Activated CD4-positive, alpha-beta T cell treated with anti-CD3 and anti-CD28 coated beads for 24 hours (primary cell): ENCODE measurements at places on chromosomes 7 and 10.

DNA sequence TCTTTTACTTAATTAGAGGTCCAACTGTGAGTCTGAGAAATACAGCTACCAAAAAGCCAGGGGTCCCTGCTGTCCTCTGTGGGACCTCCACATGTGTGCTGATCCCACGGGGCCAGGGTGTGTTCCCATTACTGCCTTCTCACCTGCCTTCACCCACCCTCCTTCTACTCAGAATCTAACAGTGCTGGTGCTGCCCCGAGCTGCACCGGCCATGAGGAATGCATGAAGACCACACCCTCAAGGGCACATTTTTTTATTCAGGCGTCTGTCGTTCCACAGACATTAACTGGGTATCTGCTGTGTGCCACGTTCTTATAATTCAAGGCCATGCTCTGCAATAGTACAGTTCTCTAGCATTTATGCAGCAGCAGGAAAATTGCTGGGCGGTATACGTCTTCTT is 188.5 kb upstream of the PFKP start:
- no peak for DNase-seq

DNA sequence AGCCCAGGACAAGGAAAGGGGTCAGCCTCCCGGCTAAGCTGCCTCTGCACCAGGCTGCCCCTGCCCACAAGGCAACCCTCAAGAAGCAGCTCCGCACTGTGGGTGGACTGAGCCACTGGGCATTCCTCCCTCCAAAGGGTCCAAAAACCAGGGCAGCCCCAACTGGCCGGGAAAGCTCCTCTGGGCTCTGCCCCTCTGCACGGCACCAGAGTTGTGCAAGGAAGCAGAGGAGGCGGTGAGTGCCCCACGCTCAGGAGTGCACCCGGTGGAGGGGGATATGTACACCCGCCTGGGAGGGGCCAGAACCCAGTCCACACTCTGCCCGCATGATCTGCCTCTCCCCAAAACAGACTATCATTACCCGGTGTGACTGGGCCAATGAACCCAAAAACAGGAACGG is 43.8 kb downstream of the PTPRN2 start:
- DNase-seq = no peak

- no peak for DNase-seq
Observed at GRCh38 chr7:35336444-35336843, 82.5 kb upstream of the TBX20 start.

DNA sequence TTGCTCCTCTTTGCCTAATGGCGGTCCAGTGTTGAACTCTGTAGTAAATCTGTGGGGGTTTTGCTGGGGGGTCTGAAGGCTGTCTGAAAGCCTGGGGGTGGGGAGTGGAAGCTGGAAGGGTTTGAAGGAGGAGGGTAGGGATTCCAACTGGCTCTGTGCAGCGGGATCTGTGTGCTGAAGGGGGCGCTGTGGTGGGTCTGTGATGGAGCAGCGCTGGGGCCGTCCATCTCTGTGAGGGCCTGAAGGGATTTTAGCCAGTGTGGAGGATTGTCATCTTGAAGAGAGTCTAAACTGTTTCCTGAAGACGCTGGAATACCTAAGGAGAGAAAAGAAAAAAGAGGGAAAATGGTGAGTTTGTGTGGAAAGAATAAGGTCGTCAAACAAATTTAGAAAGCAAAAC is 129.2 kb downstream of the STRA8 start:
- no peak for DNase-seq

GRCh38 chr7:100022621-100023020 is 7.2 kb downstream of the ZKSCAN1 start:
- no peak for DNase-seq

- no peak for DNase-seq
Observed at GRCh38 chr7:30247541-30248401, 36.6 kb upstream of the ZNRF2 start.

DNA sequence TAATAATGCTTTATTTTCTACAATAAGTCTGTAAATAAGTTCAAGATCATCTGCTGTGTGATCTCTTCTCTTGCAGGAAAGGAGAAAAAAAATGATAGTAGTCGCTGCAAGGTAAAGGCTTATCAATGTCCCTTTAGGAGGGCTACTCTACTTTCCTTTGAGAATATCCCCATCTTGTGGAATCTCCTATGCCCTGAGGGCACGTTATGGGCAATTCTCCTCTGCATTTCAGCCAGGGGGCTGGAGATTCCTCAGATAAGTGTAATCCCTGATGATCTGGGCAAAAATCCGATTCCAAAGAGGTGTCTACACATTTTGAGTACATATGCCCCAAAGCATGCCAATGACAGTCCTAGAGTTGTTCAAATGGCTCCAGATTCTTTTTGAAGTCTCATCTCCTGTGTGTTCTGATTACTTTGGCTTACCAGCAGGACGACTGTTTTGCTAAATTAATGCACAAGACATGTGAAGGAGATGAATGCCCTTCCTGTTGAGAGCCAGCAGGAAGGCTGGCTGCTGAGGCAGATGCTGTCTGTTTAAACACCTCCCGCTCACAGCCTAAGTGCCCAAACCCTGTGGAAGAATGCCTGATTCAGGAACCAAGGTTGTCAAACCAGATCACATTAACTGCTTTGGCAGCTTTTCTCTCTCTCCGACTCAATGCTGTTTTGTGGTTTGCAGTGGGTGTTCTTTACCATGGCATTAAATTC is 171.2 kb upstream of the COL1A2 start:
- no peak for DNase-seq

DNA sequence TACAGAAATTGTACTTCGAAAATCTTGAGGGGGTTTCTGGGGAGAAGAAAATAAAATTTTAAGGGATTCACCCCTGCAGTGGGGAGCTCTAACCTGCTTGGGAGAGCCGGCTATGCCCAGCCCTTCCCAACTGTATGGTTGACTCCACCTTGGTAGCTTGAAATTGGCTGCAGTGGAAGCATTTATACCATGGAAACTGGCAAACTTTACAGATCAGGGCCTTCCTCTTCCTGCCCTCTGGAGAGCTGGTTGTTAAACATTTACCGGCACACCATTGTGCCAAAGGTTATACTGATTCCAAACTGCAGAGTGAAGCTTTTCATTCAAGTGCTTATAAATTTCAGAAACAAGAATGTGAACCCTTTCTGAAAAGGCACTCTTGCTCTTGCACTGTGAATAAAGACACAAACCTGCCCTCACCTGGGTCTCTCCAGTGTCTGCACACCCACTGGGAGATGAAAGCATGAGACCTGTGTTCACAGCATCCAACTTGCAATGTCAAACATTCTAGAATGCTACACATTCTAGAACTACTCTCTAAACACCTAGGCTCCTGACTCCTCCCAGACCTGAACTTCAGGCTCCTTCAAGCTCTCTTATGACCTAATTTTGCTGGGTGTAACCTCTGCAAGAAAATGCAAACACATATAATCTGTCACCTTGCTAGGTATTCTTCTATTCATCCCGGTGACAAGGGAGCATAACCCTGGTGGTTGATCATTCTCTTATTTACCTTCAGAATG is 44.7 kb downstream of the ABLIM1 start:
- no peak for DNase-seq

DNA sequence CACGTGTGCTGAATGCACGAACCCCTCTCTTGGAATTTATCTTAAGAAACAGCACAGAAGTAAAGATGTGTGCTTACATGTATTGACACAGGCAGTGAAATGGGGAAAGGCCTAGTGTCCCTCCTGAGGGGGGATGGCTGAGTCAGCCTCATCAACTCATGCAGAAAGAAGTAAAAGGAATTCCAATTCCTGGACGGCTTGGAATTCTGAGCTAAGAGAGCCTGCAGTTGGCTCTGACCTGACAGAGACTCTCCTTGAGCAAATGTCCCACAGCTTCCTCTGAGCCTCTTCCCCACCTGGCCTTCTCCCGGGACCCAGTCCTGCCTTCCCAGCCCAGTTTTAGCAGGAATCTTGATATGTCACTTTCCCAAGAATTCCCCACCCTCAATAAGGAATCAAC is 542.4 kb upstream of the ADARB2 start:
- DNase-seq = no peak

GRCh38 chr10:82310839-82311238 is 435.8 kb downstream of the NRG3 start:
- DNase-seq = no peak

- DNase-seq = no peak
Observed at GRCh38 chr7:150408393-150409299, 29.5 kb downstream of the ZNF775 start.

GRCh38 chr10:126519992-126520391 is 131.7 kb upstream of the ADAM12 start:
- DNase-seq = no peak

GRCh38 chr7:47128700-47129099 is 453.2 kb downstream of the TNS3 start:
- no peak for DNase-seq

DNA sequence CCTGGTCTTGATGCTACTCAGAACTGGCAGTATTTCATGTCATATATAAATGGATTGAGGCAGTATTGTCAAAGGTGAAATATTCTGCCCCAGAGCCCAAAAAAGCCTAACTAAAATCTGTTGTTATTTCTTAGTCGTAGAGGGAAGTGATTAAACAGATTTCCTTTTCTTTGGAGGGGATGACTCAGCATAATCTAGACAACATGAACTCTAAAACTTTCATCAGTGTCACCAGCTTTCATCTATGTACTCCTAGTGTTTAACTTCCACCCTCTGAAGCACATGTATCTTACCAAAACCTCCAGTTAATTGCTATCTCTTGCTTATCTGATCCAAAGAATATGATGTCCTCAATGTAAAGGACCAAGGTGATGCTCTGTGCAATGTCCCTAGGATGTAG is 97.1 kb upstream of the ARID5B start:
- no peak for DNase-seq

GRCh38 chr10:59622320-59623132 is 87.1 kb downstream of the SLC16A9 start:
- DNase-seq = no peak

GRCh38 chr10:314871-315270 is 179.6 kb downstream of the ZMYND11 start:
- no peak for DNase-seq

DNA sequence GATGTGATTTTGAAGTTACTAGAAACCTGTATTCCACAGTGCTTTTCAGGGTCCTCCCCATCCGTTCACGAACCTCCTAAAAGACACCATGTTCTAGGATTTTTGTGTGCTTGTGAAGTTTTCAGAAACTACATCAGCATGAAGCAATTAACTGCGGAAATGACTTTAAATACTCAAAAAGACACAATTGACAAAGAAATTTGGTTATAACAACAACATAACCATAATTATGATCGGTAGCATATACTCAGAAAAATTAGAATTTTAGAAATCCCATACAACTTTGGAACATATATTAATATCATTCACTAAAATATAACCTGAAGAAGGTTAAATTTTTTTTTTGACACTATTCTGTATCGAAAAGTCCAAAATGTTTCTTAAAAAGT is 43.8 kb upstream of the FAM20C start:
- no peak for DNase-seq

GRCh38 chr10:91758303-91759146 is 39.7 kb upstream of the TNKS2 start:
- no peak for DNase-seq

- DNase-seq = no peak
Observed at GRCh38 chr10:22427101-22427500, 81.8 kb downstream of the SPAG6 start.

DNA sequence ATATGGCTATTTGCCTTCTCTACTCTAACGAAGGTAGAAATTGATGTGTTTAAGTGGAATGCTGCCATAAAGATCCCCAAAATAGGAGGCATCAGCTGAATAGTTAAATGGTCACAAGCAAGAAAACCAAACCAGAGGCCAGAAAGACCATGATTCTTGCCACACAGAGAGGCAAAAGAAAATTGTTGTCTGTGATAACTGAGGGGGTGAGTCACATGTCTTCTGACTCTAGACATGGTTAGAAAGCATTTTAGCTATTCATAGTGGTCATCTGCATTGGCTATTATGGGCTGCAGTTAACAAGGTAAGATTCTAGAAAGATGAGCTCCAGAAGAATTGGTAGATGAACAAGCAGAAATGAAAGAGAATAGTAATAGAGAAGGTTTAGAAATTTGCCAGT is 361.4 kb upstream of the NPSR1 start:
- DNase-seq = no peak

DNA sequence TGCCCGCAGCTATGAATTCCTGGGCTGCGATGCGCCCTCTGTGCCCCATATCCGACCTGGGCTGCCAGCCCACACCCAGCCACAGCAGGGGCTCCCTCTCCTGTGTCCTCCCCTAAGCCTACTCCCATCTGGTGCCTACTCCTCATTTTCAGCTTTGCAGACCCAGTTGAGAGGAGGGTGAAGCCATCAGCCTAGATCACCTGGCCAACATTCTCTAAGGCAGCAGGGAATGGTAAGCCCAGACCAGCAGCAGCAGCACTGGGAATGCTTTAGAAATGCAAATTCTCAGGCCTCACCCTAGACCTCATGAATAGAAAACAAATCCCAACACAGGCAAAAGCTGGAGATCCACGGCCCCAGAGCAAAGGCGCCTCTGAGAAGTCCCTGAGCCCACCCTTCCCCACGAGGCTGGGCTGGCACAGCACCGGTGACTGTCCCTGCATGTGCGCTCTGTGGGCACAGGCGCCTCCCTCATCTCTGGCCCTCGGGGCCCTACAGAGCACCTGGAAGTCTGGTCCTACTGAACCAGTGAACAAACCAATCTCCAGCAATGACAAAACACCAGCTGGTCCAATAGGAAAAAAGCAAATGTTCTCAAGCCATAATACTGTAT is 161.4 kb downstream of the GFRA1 start:
- DNase-seq = no peak

DNA sequence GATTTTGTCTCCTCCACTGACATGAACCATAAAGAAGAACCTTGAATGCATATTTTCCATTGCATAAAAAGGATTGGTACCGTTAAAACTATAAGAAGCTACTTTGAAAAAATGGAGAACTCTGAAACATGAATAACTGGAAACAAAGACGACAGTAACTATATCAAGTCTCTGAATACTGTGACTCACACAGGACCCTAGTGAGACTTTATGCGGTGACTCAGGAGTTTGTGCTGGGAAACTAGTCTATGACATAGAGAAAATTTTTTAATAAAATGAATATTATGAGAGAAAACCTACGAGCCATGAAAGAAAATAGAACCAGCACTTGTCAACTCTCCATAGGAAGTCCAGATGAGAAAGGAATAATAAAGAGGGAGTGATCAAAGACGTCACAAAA is 339.9 kb upstream of the ADARB2 start:
- DNase-seq = no peak

DNA sequence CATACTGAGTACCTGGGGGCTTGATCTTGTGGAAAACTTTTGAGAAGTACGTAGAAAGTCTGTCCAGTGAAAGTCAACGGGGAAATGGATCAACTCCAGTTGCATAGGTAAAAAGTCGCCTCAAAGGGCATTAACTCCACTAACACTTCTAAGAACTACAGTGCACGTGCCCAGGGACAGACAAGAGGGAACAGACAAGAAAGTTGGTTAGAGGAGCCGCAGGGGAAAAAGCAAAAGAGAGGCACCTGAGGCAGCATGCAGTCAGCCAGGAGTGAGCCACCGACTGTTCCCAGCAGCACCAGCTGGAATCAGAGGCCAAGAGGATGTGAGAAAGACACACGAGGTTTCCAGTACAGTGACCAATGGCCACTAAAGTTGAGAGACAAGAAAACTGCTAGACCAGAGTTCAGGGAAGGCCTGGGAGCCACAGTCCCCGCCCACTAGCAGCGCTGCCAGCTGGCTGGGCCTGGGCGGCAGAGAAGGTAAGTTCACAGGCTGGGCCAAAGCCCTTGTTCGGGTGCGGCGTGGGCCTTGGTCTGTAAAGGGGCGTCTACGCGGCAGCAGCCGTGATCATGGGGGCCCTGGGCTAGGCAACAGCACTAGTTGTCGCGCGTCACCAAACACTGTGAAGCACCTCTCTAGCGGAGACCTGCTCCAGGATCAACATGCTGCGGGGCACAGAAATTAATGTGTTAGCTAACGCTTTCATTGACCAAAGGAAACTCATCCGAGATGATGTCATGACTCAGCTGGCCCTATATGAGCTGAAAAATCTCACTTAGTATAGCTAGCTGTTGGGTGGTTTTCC is 14.0 kb downstream of the ITGB1 start:
- no peak for DNase-seq
